ENCODE measurements at places on chromosomes 11 and 22.

DNA sequence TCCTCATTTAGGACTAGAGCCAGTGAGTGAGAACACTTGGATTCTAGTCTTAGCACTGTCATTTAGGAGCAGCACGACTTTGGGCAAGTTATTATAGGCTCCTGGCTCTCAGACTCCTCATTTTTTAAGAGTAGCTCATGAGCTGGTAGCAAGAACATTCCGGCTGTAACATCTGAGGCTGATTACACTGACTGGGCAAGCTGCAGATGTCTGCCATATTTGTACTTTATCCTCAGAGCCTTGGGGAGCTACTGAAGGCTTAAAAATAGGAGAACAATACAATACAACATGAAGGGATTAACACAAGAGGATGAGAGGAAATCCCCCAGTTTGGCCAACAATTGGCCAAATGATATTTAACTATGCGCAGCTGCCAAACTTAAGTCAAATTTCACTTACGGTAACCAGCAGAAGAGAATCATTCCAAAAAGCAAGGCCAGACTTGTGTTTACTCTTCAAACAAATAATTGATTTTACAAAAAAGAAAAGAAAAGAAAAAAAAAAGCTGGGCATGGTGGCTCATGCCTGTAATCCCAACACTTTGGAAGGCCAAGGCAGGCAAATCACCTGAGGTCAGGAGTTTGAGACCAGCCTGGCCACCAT lies 113.1 kb upstream of the ARHGAP42 start:
- no peak for DNase-seq

GRCh38 chr11:99327527-99327926 lies 306.8 kb downstream of the CNTN5 start:
- no peak for DNase-seq

- no peak for DNase-seq
Observed at GRCh38 chr11:106670069-106670468, 348.2 kb downstream of the GUCY1A2 start.

GRCh38 chr22:23166841-23167616 lies 13.3 kb upstream of the BCR start:
- DNase-seq, result no peak

DNA sequence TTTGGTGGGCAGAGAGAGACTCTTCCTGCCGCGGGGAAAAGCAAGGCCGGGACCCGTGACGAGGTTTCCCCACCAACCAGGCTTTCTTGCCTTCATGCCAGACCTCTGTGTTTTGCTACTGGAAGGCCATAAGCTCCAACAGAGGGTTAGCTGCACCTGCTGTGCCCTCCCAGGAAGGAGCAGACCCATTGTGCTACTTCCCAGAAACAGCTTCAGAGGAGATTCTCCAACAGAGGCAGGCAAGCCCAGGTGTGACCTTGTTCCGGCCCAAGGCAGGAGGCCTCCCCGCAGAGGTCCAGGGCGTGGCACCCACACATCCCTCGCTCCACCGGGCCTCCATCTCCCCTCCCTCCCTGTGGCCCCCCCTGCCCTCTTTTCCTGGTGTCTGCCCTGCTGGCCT lies 57.8 kb downstream of the ELFN2 start:
- DNase-seq, result no peak

- DNase-seq, result peak; percentile 53
Observed at GRCh38 chr11:128720522-128720985, 26.7 kb downstream of the FLI1 start.

Data from activated CD4-positive, alpha-beta T cell treated with anti-CD3 and anti-CD28 coated beads, Interleukin-2, amount 10 ng/mL, durations not matched to agents 7 days and 5 days (primary cell).